Ecto neural progenitor cell (in vitro differentiated cells): ENCODE measurements at places on chromosomes 11 and 22.

DNA sequence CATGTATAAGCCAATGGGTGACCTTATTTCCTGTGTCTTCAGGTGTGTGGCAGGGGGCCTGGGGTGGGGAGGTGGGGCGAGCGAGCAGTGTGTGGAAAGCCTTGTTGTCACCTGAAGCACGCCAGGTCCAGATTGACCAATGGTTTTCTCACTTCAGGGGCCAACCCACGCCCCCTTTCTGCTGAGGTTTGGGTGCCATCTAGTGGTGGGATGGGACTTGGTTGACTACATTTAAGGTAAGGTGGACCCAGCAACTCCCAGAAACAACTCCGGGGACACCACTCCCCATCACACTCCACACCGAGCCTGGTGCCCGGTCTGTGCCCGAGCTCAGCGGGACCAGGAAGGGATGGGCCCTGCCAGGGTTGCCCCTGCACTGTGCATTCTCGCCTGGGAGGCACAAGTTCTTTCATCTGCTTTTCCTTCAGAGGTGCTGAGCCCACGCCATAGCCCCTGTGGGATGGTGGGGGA, 40.0 kb downstream of the TPCN2 start:
- peak; percentile 84 for DNase-seq

DNA sequence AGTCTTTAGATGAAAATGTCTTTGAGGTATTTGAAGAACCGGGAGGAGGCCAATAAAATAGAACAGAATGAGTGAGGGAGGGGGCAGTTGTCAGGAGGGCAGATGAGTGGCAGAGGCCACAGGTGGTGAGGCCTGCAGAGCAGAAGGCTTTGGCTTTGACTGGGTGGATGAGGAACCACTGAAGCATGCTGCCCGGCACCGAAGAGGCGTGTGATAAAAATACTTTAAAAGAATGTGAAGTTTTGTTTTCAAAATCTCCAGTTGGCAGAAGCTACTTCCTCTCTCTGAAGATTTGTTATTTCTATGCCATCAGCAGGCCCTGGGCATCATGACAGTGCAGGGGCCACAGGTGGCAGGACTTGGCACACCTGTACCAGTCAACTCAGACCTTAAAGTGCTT, 6.3 kb downstream of the MS4A12 start:
- no peak for DNase-seq

DNA sequence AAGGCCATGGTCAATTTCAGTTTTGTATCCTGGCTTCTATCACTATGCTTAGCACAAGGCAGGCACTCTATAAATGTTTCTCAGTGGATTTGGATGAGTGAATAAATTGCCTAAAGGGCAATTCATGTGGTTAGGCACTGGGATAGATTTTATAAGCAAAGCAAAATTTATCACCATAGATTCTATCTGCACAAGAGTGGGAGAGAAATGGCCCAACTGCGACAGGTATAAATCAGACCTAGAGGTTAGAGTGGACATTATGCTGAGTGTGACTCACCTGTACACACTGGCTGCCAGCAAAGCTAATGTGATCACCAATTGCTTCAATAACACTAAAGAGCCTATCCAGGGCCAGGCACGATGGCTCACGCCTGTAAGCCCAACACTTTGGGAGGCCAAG, 514.0 kb downstream of the BUD13 start:
- no peak for DNase-seq

GRCh38 chr22:35023692-35024363, 42.1 kb upstream of the ISX start:
- DNase-seq, result peak; percentile 88

DNA sequence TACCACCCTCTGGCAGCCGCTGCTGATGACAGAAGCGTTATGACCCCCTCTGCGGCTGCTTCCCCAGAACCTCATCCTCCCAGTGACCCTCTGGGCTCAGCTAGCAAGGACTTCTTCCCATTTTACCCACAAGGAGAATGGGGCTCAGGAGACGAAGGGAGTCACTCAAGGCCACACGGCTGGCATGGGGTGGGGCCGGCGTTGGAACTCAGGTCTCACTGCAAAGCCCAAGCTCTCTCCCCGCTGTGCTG, 16.8 kb upstream of the SUN2 start:
- DNase-seq, result no peak

- DNase-seq, result no peak
These were observed 6.0 kb downstream of the SYN3 start for GRCh38 chr22:33051960-33052839.

GRCh38 chr22:43343262-43343669, at the start of gene SCUBE1:
Gene SCUBE1 (minus strand): TSS chr22:43343372. CDS start chr22:43343261, 111 bp downstream.
- peak; percentile 87 for DNase-seq

GRCh38 chr11:110379261-110379660, 50.5 kb upstream of the FDX1 start:
- DNase-seq, result no peak

DNA sequence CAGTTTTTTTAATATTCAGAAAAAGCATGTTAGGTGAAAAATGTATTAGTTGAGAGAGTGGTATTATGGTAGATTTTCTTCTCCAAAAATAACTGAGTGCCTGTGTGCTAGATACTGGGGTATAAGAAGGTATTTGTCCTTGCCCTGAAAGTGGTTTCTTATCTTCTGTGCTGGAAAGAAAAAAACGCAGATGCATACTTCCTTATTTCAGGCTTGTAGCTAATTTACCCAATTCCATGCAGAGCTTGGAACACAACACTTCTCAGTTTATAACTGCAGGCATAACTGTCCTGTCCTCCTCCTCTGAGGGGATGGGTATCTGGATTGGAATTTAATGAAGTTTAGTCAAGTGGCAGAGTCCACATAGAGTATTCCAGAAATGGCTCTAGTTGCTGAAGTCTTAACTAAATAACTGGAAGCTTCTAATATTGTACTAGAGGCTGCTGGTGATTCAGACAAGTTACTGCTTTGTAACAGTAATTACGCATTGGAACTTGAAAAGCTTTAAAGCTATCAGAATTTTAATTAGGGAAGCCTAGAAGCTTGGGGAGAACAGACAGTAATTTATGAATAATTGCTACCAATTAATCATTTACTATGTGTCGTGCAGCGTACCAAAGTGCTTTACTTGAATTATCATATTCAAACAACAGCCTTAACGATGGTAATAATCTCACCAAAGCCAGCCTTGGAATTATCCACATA, 12.7 kb upstream of the C11orf91 start:
- DNase-seq, result no peak

DNA sequence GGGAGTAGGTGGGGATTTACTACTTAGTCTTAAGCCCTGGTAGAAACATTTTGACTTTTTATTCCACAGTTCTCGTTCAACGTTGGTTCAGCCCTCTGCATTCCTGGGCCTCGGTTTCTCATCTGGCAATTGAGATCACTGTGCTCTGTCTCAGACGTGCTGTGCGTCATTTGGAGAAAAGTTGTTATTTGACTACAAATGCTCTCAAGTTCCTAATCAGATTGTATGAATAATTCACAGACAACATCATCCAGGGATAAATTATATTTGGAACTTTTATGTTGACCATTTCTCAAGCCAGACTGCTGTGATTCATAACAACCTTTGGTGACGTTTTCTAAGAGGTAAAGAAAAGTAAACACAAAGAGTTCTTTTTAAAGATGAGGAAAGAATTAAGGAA, 69.2 kb downstream of the BLID start:
- no peak for DNase-seq

- no peak for DNase-seq
These were observed 150.3 kb upstream of the NCAM1 start for GRCh38 chr11:112810951-112811350.

GRCh38 chr11:534396-535209, 773 bp downstream of the HRAS start:
- peak; percentile 66 for DNase-seq

DNA sequence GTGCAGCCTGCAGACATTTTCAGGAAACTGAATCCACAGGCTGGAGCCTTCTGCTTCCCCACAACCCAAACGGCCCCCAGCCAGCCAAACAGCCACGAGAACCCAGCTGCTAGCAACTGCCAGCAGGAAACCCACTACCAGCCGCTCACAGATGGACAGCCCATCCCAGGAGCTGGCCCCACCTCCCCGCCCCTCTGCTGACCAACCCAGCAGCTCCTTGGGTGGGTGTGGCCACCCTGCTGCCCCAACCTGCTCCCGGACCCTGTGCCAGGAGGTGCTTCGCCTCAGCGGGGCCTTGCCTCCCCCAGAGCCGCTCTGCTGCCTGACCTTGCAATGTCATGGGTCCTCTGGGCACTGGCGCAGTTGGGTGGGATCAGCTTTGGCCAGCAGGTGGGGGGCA, 8.2 kb upstream of the CCDC188 start:
- DNase-seq, result peak; percentile 77

DNA sequence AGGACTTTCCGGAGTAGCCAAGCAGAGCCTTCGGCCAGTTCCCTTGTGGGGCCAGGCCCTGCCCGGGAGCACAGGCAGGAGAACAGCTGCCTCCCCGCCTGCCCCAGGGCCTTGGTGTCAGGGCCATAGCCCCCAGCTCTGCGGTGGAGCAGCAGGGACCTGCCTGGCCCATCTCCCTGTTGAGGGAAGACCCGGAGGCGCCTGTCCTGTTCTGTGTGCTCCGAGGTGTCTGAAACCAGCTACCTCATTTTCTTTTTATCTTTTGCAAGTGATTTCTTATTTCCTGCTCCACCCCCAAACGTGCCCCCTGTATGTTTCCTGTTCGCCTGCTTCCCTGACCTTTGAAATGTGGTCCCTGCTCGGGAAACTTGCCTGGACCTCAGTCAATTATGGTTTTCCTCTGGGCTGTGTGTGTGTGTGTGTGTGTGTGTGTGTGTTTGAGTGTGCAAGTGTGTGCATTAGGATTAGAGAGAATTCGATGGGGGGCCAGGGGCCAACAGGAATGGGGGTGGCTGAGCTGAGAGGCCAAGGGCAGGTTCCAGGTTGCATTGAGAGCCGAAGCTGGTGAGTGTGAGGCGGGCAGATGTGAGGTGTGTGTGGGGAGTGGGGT, 19.1 kb downstream of the LRP5 start:
- DNase-seq, result no peak

GRCh38 chr11:119936426-119936825, 201.5 kb downstream of the TRIM29 start:
- DNase-seq, result no peak

DNA sequence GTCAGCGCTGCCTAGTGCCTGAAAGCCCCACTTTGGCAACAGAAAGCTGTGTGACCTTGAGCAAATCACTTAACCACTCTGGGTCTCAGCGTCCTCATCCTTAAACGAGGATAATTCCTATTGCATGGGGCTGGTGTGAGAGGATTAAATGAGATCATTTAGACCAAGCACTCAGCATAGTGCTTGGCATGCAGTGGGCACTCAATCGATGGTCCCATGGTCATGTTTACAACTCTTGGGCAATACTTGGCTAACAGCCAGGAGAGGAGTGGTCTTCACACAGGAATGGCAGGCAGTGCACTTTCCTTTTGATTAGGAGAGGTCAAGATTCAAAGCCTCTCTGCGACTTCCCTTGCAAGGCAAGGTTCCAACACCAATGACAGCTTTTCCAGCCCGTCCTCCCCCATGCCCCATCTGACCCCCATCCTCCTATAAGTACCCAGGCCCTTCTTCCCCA, 14.1 kb downstream of the TNKS1BP1 start:
- no peak for DNase-seq

- DNase-seq, result no peak
These were observed 11.3 kb upstream of the GDPD5 start for GRCh38 chr11:75536786-75537641.

DNA sequence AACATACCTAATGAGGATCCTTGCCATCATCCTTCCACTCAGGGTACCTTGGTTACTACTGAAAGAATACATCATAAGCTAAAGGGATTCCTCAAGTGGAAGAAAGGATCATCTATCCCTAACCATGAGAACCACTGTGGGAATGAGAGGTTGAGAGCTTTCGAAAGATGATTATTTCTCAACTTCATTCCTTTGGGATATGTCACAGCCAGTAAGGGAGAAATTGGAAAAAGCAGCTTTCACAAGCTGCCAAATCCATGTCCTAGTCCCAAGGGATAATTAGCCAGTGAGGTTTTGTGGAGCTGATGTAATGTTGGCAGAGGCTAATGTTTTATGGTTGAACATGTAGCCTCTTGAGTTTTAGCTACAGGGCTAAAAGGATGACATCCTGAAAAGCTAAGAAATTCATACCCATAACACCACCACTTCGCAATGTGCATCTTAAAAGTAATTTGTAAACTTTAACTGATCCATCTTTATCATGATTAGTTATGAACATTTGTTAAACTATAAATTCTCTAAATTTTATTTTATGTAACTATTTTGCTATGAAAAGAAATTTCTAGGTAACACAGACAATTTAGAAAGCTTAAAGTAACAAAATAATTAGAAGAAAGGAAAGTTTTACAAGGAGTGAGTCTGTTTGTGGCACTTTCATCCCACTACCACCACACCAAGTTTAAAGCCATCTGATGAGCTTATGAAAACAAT, 123.9 kb downstream of the MRTFA start:
- no peak for DNase-seq

GRCh38 chr11:62974848-62975522, 9.8 kb downstream of the SLC22A6 start:
- DNase-seq, result peak; percentile 64

DNA sequence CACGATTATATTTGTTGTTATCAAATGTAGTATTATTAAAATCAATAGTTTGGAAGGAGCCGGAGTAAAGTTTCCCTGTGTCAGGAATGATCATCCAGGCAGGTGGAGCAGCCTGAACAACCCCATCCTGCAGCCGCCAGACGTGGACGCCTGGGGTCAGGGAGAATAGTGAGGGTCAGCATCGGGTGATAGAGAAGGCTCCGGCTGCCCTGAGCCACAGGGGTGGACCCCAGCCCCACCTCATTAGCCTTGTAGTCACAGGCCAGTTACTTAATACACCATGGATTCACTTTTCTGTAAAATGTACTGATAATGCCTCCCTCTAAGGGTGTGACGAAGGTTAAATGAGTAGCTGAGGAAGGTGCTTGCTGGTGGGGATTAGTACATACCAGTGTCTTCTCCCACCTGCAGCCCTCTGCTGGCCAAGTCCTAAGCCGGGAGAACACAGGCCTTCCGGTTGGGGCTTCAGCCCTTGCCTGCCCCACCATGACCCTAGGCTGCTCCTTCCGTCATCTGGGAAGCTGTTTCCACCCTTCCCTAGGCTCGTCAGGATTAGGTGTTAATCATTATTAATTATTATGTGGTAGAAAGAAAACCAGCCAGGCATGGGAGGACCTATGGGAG, 14.9 kb downstream of the TMEM121B start:
- DNase-seq, result no peak

GRCh38 chr11:59053387-59053786, 32.7 kb upstream of the GLYATL1B start:
- peak; percentile 73 for DNase-seq

- no peak for DNase-seq
These were observed 25.8 kb downstream of the LARGE1 start for GRCh38 chr22:33894515-33894914.

DNA sequence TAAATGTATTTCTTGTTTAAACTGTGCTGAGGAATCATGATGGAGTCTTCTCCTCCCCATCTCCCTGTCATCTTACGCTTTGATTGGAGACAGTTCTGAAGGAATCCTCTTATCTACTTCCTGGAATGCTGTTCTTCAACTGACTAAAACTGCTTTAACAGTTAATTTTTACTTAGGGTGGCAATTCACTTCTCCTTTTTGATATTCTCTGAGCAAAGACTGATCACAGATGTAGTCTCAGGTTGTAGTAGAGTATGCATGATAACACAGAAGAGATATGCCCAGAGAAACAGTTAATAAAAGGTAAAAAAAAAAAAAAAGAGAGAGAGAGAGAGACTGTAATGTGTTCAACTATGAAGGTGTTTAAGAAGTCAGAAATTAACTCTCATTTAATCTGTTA, 1.4 kb upstream of the CASP5 start:
- no peak for DNase-seq
